SK-N-MC (cell line): ENCODE measurements at places on chromosomes 4 and X.

- no peak for DNase-seq
Observed at GRCh38 chrX:915427-916229, 285.0 kb downstream of the SHOX start.

DNA sequence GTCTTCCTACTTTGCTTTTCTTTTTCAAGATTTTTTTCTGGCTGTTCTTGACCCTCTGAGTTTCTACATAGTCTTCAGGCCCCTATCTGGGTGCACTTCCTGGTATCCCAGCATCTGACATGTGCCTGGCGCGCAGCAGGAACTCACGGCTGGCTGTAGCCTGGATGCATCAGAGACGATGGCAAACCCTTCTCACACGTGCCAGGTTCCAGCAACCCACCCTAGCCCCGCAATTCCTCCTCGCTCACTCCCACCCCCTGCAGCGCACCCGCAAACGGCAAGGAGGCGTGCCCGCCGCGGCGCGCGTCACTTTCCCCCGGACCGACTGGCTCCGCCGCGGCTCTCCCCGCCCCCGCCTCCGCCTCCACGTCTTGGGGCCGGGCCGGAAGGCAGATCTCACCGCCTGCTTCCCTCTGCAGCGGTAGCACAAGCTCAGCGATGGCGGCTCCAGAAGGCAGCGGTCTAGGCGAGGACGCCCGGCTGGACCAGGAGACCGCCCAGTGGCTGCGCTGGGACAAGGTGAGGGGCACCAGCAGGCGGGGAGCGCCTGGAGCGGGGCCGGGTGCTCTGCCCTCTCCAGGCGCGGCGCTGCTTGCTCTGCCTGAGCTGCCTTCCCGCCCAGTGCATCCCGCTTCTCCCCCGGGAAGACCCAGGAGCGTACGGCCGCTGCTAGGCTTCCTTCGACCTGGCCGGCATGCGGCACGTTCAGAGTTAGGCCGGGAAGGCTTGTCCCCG, at the start of gene PGM2:
Gene PGM2 (plus strand): TSS at position 392 of the 735 bp plus-strand sequence. CDS start 47 bp downstream, at position 439.
- DNase-seq, result no peak

GRCh38 chr4:79982601-79983322, 90.3 kb downstream of the ANTXR2 start:
- DNase-seq, result no peak

- DNase-seq, result no peak
Observed at GRCh38 chr4:136939781-136940180, 592.5 kb downstream of the PCDH18 start.

GRCh38 chrX:17591741-17592110, 145.6 kb upstream of the SCML1 start:
- DNase-seq, result no peak

DNA sequence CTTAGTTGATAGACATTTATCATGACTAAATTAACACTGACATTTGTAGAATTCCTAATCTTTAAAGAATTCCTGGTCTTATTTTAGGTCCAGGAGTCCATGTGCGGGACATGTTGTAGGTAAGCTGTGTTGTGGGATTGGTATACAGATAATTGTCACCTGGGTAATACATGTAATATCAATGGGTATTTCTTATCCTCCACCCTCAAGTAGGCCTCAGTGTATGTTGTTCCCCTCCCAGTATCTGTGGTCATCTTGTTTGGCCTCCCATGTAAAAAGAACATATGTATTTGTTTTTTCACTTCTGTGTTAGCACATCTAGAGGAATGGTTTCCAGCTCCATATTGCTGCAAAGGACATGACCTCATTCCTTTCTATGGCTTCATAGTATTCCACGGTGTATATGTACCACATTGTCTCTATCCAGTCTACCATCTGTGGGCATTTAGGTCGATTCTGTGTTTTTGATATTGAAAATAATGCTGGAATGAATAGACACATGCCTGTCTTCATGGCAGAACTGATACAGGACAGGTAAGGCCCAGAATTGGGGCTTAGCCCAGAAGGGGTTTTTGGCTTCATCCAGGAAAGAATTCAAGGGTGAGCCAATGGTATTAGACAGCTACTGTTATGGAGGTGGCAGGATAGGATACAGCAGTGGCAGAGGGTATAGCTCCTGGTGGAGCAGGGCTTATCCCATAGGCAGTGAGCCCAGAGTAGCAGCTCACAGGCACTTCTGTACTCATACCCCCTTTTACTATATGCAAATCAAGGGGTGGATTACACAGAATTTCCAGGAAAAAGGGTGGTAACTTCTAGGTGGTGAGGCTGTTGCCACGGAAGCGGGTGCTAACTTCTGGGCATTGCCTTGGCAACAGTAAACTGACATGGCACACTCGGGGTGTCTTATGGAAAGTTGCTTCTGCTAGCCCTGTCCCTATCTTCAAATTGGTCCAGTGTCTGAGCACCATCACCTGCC, 66.1 kb upstream of the WDR1 start:
- DNase-seq, result no peak

GRCh38 chr4:88378691-88379559, at the start of gene HERC6:
TSS of gene HERC6 (plus strand) at chr4:88378852. CDS start at chr4:88378922, 70 bp downstream.
- no peak for DNase-seq

GRCh38 chrX:119763836-119764387, 5.5 kb downstream of the SOWAHD start:
- DNase-seq, result no peak

DNA sequence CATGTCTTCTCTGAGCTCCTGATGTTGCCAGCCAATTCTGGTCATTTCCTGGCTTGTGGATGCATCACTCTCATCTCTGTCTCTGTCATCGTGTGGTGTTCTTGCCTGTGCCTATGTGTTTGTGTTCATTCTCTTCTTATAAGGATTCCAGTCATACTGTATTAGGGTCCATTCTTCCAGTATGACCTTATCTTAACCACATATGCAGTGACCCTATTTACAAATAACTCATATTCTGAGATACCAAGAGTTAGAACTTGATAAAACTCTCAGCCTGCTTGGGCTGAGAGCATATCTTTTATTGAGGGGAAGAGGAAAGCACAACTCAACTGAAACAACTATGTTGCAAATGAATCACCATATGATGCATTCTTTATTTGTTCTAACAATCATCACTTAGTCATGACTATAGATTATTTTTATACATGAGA, 189.0 kb upstream of the ANXA10 start:
- no peak for DNase-seq
